Stimulated activated CD4-positive, alpha-beta T cell treated with anti-CD3 and anti-CD28 coated beads, Interleukin-12 subunit alpha, Interleukin-12 subunit beta, amount 100 ng/mL, for 24 hours (primary cell): ENCODE measurements at places on chromosomes 2 and 18.
A peak's percentile ranks its signal among the peaks of the same experiment; 100 is the strongest.

GRCh38 chr18:14921547-14921946 is 173.6 kb downstream of the ANKRD30B start:
- DNase-seq = no peak

GRCh38 chr2:203584784-203585183 is 49.7 kb upstream of the RAPH1 start:
- no peak for DNase-seq

DNA sequence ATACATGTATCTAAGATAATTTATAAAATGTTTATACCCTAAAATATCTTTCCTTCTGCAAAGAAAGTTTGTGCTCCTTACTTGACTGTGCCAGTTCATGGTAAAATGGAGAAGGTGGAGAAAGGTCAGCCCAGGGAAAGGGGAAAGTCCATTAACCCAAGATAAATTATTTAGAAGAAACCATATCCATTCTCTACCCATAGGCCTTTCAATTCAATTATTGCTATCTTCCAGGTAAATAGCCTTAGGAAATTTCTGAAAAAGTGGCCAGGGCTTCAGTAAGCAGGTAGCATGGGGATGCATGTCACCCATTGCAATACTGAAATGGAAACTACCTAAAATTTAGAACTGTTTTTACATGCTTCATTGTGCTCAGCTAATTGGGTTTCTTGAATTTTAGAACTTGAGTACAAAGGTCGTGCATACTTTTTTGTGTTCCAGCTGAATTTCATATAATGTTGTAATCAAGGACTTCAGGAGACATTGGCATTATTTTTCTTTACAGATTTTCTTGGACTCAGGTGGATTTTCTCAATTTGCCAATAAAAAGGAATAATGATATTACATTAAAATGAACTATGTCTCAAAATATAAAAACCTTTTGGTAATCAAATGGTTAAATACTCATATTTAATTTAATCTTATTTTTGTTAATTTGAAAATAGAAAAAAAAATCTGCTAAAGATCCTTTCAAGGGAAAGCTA is 124.9 kb downstream of the CSRNP3 start:
- DNase-seq = no peak

GRCh38 chr2:83565181-83565580 is 893.9 kb downstream of the SUCLG1 start:
- DNase-seq = no peak

DNA sequence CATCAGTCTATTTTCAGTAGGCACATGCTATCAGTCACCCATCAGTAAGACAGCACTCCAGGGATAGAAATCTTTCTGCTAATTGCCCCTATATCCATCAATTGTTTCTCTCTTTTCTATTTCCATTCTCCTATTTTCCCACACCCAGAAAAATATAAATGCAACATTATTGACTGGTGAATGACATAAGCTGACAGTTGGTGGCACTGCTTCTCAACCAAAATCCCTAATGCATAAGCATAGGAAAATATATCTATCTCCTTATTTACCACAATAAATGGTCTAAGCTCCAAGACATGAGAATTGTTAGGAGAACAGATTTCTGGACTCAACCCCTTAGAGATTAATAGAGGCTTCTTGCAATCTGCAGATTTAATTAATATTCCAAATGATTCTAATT is 64.0 kb upstream of the REG3A start:
- DNase-seq = no peak

DNA sequence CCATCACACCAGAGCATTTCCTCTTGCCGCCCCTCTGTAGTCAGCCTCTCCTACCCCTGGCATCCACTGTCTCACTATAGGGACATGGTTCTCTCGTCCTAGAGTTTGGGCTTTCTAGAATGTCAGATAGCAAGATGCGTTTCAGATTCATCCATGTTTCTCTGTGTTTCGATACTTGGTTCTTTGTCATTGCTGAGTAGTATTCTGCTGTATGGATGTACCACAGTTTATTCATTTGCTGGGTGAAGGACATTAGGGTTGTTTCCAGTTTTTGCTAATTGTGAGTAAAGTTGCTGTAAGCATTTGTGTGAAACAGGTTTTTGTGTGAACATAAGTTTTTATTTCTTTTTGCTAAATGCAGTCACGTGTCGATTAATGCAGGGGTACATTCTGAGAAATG is 3.8 kb downstream of the ZNF532 start:
- no peak for DNase-seq

DNA sequence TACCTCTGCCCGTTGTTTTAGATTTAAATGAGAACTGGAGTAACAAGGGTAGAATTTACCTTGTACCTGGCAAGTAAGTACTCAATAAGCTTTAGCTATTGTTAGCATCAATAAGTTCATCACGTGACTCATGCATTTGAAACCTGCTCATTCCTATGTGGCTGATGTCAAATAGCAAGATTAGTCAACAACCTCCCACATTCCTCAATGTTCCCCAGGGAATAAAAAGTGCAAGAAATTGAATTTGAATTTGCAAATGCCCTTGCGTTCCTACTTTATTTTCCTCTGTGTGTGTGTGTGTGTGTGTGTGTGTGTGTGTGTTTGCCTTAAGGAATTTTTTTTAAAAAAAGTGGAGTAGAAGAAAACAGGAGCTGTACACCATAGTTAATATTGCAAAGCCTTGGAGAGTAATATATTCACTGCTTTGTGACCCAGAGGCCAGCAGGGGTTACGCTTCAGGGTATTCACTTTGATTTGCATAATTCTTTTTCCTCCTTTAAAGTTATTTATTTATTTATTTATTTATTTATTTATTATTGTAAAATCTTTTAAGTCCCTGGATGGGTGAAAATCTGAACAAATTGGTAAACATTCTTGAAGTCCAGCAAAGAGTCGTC is 43.9 kb upstream of the DNAH7 start:
- DNase-seq = no peak

DNA sequence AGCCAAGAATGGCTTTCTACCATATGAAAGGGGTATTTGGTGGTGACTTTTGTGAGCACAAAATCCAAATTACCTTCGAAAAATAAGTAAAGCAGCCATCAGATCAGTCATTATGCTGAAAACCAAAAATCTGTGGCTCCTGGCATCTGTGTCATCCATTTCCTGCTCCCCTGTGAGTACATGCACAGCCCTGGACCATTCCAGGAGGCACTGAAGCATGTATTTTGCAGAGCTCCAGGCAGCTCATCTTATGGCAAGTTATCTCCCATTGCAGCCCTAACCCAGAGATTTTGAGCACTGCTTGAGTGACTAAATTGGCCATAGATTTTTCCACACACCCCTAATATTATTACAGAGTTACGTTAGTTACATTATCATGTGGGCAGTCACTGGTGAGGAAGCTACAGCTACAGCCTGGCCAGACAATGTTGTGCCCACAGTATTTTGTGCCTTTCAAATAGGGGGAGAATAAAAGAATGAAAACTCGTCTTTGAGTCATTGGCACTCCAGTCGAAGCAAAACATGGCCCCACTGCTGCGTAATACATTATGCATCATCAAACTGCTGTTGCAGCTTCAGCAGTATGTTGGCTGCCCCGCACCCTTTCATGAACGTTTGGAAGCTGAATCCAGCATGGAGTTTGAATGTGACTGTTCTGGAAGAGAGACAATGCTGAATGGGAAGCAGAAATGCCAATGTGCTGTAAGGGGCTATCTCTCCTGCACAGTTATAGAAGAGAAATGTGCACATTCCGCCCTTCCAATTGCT is 702.2 kb downstream of the RNF144A start:
- no peak for DNase-seq

DNA sequence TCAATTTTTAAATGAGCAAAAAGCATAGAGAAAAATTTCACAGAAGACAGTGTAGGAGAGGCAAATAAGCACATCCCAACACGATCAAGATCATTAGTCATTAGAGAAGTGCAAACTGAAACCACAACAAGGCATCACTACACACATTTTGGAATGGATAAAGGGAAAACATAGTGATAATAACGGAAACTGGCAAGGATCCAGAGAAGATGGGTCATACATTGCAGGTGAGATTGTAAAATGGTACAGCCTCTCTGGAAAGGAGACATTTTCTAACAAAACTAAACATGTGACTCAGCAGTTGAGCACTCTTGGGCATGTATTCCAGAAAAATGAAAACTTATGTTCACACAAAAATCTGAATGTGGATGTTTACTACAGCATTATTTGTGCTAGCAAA is 98.3 kb upstream of the TMEM17 start:
- DNase-seq = no peak

- DNase-seq = no peak
Measured at GRCh38 chr2:134132490-134132857, 121.4 kb upstream of the MGAT5 start.

- DNase-seq = no peak
Measured at GRCh38 chr18:45167631-45168280, 447.5 kb upstream of the SLC14A2 start.

- no peak for DNase-seq
Measured at GRCh38 chr2:102622646-102623045, 3.3 kb downstream of the SLC9A2 start.

DNA sequence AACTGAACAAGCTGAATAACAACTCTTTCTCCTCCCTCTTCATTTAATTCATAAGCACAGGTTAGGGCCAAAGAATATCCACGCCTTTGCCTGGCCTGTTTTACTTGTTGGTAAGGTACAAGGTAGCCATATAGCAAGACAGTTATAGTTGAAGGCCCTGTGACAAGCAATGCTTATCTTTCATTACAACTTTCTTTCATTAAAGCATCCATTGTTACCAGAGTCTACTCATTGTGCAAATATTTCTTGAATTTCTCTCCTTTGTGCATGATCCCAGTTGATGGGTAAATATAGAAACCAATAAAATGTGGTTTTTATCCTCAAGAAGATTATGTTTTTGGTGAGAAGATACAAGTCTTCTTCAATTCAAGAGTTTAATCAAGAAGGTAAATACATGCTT is 140.2 kb downstream of the UBE2E3 start:
- no peak for DNase-seq

- DNase-seq = no peak
Measured at GRCh38 chr2:133221398-133221797, 346.9 kb downstream of the NCKAP5 start.

DNA sequence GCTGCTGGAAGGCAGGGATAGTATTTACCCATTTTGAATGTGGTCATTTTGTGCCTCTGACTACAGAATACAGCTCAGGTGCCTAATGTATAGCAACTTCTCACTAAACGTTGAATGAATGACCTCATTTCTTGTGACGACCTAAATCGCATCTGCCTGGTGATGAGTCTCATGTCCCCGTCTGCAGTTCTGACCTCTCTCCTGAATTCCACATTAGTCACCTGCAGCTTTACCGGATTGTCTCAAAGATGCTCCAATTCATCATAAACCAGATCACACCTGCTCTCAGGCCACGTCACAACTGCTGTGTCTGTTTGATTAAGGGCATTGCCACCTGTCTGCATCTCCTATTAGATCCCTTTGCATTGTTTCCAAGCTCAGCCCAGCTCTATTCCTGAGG is 133.6 kb upstream of the MYT1L start:
- DNase-seq = no peak

DNA sequence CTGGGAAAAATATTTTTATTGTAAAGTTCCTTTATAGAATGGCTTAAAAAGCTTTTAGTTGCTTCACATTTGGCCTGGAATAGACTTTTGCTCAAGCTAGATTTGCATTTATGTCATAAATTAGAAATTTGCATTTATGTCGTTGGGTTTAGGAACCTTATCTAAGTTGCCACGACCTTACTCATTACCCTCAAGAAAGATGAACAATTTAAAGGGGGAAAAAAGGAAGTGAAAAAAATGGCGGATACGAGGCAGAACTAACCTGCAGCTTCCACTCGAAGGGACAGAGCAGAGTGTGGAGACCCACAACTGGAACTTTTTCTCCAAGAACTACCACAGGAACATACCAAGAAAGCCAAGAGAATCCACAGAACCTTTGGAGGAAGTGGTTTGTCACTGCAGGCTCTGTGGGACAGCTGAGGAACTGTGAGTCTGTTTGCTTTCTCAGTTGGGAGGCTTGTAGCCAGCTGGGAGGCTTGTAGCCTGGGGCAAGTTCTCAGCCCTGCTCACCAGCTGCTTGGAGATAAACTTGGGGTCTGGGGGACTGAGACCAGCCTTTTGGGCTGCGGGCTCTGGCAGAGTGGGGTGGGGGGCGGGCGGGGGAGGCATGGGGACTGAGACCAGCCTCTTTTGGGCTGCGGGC is 349.9 kb upstream of the MEIS1 start:
- no peak for DNase-seq

DNA sequence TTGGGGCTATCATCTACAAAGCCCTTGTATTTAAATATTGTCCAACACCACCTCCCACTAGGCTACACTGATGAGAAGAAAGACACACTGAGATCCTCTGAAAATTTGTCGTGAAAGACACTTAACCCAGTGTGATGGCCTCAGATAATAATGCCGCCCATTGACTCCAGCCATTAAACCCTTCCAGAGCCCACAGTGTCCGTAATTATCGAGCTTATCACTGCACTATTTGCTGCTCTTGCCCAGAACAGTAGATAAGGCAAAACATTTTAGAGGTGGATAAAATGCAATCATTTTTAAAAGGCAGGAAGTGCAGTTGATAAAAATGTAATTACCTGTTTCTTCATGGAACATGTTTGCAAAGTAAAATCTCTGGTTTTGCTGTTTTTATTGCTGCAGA is 121.3 kb upstream of the DDX18 start:
- no peak for DNase-seq

GRCh38 chr2:203583701-203584100 is 48.6 kb upstream of the RAPH1 start:
- DNase-seq = peak; percentile 9
